K562 (cell line): ENCODE measurements at places on chromosomes 3 and 15.

- DNase-seq, result peak; percentile 6
Observed at GRCh38 chr3:127064391-127065137, 81.6 kb downstream of the PLXNA1 start.

DNA sequence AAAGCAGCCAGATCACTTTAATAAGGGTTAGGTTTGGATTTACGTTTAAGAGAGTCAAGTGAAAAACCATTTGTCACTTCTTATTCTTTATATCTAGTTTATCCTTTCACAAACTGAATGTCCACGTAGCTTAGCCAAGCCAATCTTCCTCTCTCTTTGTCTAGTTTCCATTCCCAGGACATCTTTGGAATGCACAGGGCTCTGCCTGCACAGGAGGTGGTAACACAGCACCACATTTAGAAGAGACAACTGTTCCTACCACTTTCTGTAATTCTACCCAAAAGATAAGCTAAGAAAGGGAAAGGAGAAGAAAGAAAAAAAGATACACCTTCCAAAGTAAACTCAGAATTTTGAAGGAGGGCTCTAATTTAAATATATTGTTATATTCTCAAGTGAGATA lies 67.9 kb downstream of the IGSF11 start:
- no peak for DNase-seq

- no peak for DNase-seq
Observed at GRCh38 chr3:177211503-177212277, 14.4 kb upstream of the TBL1XR1 start.

DNA sequence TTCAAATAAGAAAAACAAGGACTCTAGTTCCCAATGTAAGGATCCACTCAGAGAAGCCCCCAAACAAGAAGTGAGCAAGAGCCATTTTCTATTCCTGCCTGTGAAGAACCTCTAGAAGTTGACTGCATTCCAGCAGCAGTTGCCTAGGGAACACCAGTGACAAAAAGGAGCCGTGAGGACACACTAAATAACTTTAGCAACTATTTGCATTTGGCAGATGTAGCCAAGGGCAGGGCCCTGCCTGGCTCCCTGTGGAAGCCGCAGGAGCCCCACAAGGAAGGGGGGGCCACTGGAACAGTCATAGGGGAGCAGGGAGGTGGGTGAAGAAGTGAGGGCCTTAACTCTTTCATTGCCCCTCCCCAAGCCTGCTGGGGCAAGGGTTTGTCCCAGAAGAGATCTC lies 470.2 kb upstream of the PROK2 start:
- DNase-seq, result no peak

DNA sequence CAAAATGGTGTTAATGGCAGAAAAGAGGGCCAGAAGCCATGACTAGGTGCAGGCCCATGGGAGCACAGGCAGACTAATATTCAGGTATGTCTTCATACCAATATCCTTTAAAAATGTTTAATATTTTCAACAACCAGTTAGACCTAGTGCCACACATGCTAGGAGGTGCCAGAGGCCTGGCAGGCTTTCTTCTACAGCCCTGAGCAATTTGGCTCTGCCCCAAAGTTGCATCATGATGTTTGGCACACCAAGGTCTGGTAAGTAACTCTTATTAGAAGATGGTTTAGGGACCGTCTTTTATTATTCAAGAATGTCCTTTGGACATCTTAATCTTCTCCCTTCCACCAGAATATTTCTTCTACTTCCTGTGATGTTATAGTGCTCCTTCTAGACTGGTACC lies 34.8 kb downstream of the MITF start:
- no peak for DNase-seq

DNA sequence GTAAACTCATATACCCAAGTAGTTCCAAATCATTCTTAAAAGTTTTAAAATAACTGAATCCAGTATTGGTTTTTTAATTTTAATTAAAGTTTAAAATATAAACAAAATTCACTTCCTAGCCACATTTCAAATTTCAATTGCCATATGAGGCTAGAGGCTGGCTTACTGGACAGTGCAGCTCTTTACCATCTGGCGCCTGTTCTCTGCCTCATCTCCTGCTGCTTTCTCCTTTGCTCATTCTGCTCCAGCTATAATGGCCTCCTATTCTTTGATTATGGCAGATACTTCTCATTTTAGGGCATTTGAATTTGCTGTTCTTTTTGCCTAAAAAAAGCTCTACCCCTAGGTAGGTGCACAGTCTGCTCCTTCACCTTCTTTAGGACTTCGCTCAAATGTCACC lies 19.1 kb downstream of the ARMC8 start:
- no peak for DNase-seq

- peak; percentile 27 for DNase-seq
Observed at GRCh38 chr3:49785565-49786356, 581 bp downstream of the IP6K1 start.

- DNase-seq, result no peak
Observed at GRCh38 chr3:15313461-15313860, 18.9 kb downstream of the SH3BP5 start.

DNA sequence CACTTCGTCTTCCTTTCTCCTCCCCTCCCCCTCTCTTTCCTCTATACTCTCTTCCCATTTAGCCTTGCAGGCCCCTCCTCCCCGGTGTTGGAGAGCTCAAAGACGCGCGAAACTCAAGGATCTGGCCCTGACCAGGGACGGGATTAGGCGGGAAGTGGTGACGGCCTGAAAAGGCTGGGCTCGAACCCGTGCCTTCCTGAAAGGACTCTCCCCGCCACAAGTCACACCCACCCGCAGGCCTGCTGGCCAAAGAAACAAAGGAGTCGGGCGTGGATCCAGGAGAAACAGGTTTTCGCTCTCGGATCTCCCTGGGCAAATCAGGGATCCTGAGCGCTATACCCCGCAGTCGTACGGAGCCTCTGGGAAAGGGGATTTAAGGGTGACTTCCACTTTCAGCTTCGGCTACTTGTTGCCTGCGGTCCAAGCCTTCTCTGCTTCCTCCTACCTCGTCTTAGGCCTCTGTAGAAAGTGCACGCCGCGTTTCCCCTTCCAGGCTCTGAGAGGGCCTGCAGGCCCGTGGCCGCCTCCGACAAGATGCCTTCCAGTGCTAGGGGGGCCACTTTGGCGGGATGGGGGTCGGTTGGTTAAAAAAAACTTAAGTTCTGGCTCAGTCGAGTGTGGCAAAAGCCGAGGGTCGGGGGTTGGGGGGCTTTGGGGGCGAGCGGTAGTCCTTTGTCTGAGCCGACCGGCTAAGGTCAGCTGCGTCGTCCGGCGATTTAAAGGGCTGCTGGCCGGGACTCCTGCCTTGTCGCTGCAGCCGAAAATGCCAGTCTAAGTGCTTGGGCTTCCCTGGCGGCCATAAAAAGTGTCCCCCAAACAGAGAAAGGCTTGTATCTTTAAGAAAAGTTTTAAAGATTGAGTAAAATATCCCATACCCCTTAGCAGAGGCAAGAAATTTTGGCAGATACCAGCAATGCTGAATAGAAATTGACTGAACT lies 8.2 kb downstream of the ZIC4 start:
- no peak for DNase-seq

DNA sequence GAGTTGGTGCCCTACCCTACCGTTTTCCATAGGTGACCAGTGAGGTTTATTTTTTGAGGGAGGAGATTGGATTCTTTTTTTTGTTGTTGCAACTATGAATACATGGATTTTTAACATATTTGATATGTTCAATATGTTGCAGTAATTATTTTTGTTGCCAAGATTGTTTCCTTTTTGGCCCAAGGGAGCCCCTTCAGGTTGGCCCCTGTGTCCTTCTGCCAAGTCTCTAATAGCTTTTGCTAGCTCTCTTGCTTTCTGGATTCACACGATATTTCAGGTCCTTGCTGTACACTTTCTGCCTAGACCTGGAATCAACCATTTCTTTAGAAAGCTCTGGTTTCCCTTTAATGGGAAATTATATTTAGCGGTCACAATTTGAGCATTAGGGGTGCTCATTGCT lies 22.7 kb upstream of the SLC28A1 start:
- no peak for DNase-seq

DNA sequence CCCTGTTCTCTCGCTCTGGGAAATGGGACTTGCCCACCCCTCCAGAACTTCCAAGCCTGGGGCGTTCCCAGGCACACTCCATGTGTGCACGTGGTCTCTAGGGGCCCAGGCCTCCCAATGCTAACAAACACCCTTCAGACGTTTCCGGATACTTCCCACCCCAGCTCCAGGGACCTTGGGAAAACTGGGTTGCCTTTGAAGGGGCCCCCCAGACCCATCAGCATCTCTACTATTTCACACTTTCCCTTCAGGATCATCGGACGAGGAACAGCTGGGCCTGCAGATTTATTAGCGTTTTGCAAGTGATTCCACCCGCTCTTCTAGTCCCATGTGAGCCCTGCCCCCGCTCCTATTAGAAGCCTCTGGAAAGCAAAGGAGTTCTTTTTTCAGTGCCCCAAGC lies 63.2 kb downstream of the MAGEF1 start:
- no peak for DNase-seq

GRCh38 chr3:120111898-120112297 lies 17.7 kb upstream of the GSK3B start:
- no peak for DNase-seq

- peak; percentile 35 for DNase-seq
Observed at GRCh38 chr3:52498137-52499054, 3.3 kb downstream of the STAB1 start.

DNA sequence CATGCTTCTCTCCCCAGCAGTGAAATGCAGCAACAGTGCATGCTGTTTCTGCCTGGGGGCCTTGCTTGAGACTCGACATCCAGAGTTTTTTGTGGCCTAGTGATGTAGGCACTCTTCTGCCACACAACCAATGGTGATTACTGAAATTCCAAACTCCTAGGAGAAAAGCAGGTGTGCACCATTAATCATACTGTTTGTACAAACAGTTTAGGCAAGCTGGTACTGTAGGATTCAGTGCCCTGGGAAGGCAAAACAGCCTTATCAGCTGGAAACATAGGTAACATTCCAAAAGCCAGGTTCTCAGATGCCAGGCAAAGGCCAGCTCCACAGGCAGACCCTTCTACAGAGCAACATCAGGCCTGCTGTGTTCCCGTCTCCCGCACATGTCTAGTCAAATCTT lies 17.5 kb upstream of the RBP1 start:
- no peak for DNase-seq

GRCh38 chr3:184566441-184567414 lies 5.1 kb downstream of the EPHB3 start:
- DNase-seq, result no peak

DNA sequence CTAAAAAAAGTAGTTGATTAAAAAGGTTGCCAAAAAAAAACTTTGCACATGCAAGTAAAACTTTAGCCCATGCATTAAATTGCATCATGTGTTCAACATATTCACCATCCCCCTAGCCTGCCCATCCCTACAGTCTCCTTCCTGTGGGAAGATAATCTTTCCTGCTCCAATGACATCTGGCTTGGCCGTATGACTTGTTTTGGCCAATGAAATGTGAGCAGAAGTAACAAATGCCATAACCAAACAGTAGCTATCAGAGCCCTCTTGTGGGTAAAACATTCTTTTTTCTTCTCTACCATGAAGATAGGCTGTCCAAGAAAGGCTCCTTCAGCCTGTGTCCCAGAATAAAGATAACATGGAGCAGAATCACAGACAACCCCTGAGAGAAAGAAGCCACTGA lies 15.3 kb downstream of the ERC2 start:
- no peak for DNase-seq

GRCh38 chr15:63895194-63895593 lies 61.4 kb upstream of the HERC1 start:
- peak; percentile 78 for DNase-seq

GRCh38 chr15:88907111-88907510 lies 6.1 kb downstream of the MFGE8 start:
- DNase-seq, result no peak

DNA sequence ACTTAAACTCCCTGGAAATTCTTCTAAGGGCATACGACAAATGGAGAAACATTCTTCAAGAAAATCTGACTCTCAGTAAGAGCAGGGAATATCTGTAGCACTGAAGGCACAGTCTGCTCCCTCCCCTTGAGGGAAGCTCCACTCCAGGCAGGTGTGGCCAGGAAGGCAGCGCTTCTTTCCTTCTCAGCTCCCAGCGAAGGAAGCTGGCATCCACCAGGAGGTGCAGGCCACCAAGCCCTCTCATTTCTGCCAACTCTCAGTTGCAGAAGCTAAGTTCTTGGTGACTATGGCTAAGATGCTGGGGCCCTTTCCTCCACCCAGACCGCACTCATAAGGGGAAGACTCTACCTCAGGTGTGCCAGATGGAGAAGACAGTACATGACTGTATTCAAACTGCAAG lies 37.7 kb upstream of the SLC41A3 start:
- no peak for DNase-seq

- no peak for DNase-seq
Observed at GRCh38 chr3:144181062-144181461, 209.4 kb downstream of the DIPK2A start.

DNA sequence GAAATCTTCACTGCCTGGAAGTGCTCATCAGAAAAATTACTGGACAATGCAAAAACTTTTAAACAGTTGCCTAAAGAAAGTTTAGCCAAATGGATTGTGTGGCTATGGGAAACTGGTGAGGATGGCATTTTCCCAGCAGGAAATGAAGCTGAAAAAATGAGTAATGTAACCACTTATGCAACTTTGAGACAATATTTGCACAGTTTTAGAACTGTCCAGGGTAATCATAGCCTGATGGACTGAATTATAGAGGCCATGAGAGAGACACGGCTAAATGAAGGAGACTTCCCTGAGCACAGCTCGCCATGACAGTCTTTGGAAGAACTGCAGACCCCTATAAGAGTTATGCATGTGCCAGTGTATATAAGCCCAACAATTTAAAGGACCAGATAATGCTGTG lies 881.5 kb downstream of the VGLL3 start:
- DNase-seq, result no peak

DNA sequence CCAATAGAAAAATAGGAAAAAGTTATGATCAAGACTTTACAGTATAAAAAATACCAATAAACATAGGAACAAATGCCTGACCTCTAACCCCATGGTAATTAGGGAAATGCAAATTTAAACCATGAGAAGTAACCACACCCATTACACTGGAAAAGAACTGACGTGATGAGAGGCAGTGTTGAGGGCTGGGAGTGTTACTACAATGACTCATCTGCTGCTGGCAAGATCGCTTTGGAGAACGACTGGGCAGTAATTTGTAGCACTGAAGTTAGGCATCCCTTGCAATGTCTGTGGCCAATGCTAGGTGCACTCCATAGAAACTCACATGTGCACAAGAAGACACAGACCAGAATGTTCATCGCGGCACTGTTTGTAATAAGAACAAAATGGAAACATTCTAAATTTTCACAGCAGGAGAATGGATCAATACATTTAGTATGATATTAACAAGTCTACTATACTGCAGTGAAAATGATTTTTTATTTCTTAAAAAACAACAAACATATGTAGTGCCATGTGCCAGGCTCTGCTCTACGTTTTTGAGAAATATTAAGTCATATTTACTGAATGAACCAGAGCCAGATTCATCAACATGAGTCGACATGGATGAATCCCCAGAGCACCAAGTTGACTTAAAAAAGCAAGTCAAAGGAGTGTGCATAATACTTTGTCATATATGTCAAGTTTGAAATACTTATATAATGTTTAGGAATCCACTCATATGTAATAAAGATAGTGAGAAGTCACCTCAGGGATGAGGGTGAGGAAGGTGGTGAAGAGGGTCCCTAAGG lies 37.6 kb upstream of the EPHB3 start:
- DNase-seq, result peak; percentile 40

DNA sequence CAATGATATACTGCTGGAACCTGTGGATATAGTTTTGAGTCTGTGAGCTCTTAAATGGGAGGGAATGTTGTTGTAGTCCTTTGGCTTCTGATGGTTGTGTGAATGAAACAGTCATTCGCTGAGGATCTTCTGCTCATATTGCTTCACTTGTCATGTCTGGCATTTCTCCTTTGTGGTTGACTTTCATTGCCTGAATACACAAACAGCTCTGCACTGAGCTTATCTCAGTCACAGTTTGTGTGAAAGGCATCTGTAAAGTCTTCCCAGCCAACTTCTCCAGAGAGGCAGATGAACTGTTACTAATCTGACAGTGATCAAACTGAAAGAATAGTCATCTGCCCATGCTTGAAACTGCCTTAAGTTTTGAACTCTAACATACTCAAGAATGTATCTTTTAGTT lies 59.8 kb downstream of the TMED3 start:
- no peak for DNase-seq
